ENCODE measurements at places on chromosomes 2 and 18. TPM values are rescaled to one million over a fixed set of nuclear protein-coding genes. Genes with fewer than 3 reads are reported as not detected.
A peak's percentile ranks its signal among the peaks of the same experiment; 100 is the strongest.

The ARHGEF33 gene
- not detected for total RNA-seq

The KDM3A gene
- 107 TPM for total RNA-seq

The CAD gene
- total RNA-seq = 125 TPM

The KLF11 gene
- total RNA-seq = 2.9 TPM

The GPBAR1 gene
- 0.45 TPM for total RNA-seq

The RASGRP3 gene
- 1.6 TPM for total RNA-seq

The MYL1 gene
- total RNA-seq = not detected

The MERTK gene
- 0.70 TPM for total RNA-seq

DNA sequence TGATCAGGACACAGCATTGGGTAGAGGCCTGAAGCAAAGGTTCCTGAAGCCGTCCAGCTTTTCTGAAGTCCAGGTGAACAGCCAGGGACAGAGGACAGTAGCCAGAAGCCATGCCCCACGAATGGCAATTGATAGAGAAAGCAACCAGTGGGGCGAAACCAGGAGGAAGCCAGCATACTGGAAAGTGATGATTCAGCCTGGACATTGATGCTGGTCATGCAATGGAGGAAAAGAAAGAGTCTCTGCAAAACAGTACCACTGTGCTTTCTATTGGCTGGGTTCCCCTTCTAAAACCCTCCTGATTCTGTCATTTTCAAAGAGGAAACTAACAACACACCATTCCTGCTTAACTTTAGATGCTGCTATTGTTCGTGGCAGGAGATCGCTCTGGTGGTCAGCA, 221.4 kb upstream of the EPAS1 start:
- H3K4me1 ChIP-seq = peaks cover 11% of the 10 kb centered on the region
- no peak for DNase-seq
- H3K27me3 ChIP-seq = no peaks in the 10 kb centered on the region
- no peak overlapping the region for H3K4me3 ChIP-seq
- H3K36me3 ChIP-seq = no peaks in the 10 kb centered on the region

GRCh38 chr18:55229682-55230081, 270.4 kb upstream of the CCDC68 start:
- no peak for DNase-seq
- H3K27ac ChIP-seq = no peak overlapping the region
- no peak overlapping the region for H3K4me3 ChIP-seq

DNA sequence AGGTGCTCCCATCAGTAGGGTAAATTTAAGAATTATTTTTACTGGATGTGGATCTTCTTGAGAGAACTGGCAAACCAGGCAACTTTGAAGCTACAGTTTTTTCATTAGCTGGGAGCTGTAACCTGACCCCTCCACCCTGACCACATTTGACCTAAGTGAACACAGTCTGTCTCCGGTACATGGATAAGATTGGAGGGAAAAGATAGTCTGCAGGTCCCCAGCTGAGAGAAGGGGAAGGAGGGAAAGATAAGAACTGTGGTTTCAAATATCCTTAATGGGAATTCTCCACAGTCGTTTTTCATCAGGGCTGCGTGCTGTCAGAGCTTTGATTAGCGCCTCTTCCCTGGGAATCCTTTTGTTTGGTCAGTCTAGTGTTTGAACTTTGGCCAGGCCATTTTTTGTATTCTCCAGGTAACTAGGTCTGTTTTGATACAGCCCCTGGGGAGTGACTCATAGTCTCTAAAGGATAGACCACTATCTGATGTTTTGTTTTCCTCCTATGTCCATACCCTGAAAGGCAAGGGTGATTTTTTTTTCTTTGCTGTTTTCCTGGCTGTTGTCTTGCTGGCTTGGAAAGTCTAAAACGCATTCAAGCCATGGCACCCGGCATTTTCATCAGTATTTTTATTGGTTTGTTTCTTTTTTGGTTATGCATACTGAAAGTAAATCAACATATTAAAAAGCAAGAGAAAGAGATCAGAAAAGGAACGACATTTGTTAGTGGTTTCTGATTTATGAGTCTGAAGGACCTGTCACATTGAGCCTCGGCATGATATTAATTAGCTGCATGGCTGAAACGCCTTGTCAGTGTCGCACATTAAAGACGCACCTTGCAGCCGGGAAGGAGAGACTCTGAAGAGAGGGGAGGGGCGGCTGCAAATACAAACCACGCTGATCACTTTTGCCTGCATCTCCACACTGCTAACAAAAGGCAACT, 183.4 kb upstream of the FN1 start:
- H3K27me3 ChIP-seq = peaks cover 21% of the 10 kb centered on the region
- peak; percentile 35 for DNase-seq
- H3K4me1 ChIP-seq = peaks cover 6% of the 10 kb centered on the region
- peak overlapping the region; percentile 25 for H3K4me3 ChIP-seq
- H3K36me3 ChIP-seq = no peaks in the 10 kb centered on the region
- no peak overlapping the region for H3K27ac ChIP-seq

DNA sequence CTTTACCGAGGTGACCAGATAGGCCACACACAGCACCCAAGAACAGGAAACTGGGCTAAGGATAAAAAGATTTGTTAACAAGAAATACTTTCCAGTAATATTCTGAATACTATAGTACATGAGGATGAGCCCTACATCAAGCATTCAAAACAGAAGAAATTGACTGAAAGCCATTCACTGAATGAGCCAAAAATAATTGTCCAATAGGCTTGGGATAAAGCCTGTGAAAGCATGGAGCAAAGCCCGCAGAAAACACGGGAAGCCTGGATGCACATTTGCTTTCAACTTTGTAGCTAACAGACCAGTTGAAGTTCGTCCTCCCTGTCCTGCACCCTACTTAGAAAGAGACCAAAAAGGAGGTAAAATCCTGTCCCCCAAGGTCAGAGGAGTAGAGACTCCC, 56.3 kb downstream of the DIPK1C start:
- no peak for DNase-seq
- H3K27me3 ChIP-seq = no peaks in the 10 kb centered on the region
- peaks cover 6% of the 10 kb centered on the region for H3K4me1 ChIP-seq
- H3K27ac ChIP-seq = no peak overlapping the region

DNA sequence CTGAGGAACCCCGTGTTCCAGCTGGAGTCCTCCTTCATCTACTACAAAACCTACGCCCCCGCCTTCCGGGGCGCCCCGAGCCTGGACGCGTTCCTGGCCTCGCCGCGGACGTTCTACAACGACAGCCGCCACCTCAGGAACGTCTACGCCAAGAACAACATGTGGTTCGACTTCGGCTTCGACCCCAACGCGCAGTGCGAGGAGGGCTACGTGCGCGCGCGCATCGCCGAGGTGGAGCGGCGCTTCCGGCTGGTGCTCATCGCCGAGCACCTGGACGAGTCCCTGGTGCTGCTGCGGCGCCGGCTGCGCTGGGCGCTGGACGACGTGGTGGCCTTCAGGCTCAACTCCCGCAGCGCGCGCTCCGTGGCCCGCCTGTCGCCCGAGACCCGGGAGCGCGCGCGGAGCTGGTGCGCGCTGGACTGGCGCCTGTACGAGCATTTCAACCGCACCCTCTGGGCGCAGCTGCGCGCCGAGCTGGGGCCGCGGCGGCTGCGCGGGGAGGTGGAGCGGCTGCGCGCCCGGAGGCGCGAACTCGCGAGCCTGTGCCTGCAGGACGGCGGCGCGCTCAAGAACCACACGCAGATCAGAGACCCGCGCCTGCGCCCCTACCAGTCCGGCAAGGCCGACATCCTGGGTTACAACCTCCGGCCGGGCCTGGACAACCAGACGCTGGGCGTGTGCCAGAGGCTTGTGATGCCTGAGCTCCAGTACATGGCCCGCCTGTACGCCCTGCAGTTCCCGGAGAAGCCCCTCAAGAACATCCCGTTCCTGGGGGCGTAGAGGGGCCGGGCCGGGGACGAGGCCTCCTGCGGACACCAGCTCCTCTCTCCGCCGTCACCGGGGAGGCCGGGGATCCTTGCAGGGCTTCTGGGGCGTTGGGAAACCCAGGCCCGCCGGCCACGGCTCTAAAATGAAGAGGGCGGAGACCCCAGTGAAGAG, 5.3 kb upstream of the NEU4 start:
- peaks cover 10% of the 10 kb centered on the region for H3K4me1 ChIP-seq
- peak; percentile 76 for DNase-seq
- H3K36me3 ChIP-seq = no peaks in the 10 kb centered on the region
- H3K27ac ChIP-seq = peak overlapping the region; percentile 77
- peaks cover 3% of the 10 kb centered on the region for H3K27me3 ChIP-seq

- DNase-seq = no peak
- H3K27me3 ChIP-seq = peaks cover 4% of the 10 kb centered on the region
- no peaks in the 10 kb centered on the region for H3K4me1 ChIP-seq
- no peak overlapping the region for H3K27ac ChIP-seq
Observed at GRCh38 chr2:53231908-53232307, 535.7 kb upstream of the CHAC2 start.

GRCh38 chr2:42569116-42569711, 782 bp downstream of the MTA3 start:
- DNase-seq = peak; percentile 20
- H3K27ac ChIP-seq = peak overlapping the region; percentile 93
- peak overlapping the region; percentile 85 for H3K4me3 ChIP-seq
- H3K27me3 ChIP-seq = no peaks in the 10 kb centered on the region
- peaks cover 29% of the 10 kb centered on the region for H3K4me1 ChIP-seq

GRCh38 chr18:50651334-50651733, 91.4 kb downstream of the MAPK4 start:
- H3K4me3 ChIP-seq = no peak overlapping the region
- H3K4me1 ChIP-seq = no peaks in the 10 kb centered on the region
- no peaks in the 10 kb centered on the region for H3K36me3 ChIP-seq
- no peak overlapping the region for H3K27ac ChIP-seq

DNA sequence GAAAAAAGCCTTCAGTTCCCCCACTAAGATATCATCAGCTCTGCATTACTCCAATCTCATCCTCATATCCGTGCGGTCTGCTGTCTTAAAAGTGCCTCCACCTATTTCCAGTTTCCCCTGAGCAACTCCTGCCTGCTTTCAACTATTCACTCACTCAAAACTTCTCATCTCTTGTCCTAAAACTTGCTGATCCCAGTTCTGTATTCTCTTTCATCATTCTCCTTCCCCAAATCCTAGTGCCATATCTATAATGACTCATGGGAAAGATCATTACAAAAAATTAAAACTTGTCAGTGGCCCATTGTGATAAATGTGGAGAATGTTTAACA, 20.0 kb downstream of the ACVR1 start:
- no peak for DNase-seq
- H3K4me1 ChIP-seq = peaks cover 29% of the 10 kb centered on the region
- H3K36me3 ChIP-seq = peaks cover 19% of the 10 kb centered on the region
- H3K27ac ChIP-seq = peak overlapping the region; percentile 51
- no peak overlapping the region for H3K4me3 ChIP-seq

GRCh38 chr2:175805442-175806124, 196.5 kb downstream of the LNPK start:
- no peaks in the 10 kb centered on the region for H3K4me1 ChIP-seq
- H3K36me3 ChIP-seq = no peaks in the 10 kb centered on the region
- DNase-seq = no peak
- no peak overlapping the region for H3K4me3 ChIP-seq
- no peak overlapping the region for H3K27ac ChIP-seq

DNA sequence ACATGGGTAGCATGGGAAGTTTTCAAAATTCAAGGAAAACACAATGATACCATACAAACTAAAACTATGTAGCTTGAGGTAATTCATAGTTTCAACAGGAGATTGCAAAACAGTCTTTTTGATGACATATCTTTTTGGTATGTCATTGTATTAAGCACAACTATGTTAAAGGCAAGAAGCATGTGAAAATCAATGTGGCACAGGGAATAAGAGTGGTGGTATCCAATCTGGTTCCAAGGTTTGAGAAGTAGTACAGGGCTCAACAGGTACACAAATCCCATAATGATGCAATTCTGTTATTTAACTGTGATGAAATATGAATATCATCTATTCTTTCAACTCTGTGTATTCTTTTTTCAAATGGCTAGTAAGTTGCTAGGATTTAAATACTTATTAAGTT, 16.4 kb upstream of the DLX2 start:
- peaks cover 5% of the 10 kb centered on the region for H3K27me3 ChIP-seq
- H3K4me1 ChIP-seq = no peaks in the 10 kb centered on the region
- no peak overlapping the region for H3K27ac ChIP-seq
- DNase-seq = no peak
- no peaks in the 10 kb centered on the region for H3K36me3 ChIP-seq

GRCh38 chr2:112256654-112257053, 1.8 kb upstream of the ZC3H8 start:
- H3K4me1 ChIP-seq = peaks cover 34% of the 10 kb centered on the region
- no peak for DNase-seq
- H3K27ac ChIP-seq = no peak overlapping the region
- H3K36me3 ChIP-seq = peaks cover 10% of the 10 kb centered on the region

DNA sequence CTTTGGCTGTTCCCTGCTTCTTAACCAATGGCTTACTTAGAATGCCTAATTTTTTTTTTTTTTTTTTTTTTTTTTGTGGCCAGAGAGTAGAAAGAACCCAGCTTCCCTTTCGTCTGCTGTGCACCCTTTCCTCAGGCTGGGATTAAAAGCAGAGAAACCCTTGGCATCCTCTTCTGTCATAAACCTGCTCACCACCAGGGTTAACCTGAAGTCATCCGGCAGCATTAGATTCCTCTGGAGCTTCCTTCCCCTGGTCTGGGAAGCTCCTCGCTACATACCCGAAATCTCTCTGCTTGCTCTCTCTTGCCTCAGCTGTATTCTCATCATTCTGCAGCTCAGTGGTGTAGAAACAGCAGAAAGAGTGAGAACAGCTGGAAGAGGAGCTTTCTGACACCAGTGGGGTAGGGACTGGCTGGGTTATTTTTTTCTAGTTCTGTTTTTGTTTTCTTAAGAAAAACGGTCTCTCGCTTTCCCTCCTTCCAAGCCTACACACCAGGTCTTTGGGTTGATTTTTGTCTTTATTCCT, 339.0 kb upstream of the MEIS1 start:
- H3K4me1 ChIP-seq = no peaks in the 10 kb centered on the region
- no peak for DNase-seq
- no peak overlapping the region for H3K4me3 ChIP-seq
- H3K27me3 ChIP-seq = no peaks in the 10 kb centered on the region
- no peak overlapping the region for H3K27ac ChIP-seq

DNA sequence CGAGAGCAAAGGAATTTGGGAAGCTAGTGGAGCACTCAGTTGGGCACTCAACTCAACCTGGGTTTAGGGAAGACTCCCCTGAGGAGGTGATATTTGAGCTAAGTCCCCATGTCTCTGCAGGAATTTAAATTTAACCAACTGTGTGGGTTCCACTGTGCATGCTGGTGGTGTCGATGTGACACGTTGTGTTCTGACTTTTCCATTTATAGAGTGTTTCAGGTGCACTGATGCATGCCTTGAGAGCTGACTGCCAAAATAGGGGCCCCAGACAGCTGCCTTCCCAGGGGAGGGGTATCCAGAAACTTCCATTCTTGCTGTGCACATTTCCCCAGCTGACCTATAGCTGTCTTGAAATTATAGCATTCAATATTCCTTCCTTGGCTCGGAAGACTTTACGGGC, 63.7 kb upstream of the BCL2L11 start:
- DNase-seq = no peak
- H3K36me3 ChIP-seq = peaks cover 18% of the 10 kb centered on the region
- H3K4me3 ChIP-seq = no peak overlapping the region
- H3K27me3 ChIP-seq = peaks cover 16% of the 10 kb centered on the region

- no peaks in the 10 kb centered on the region for H3K36me3 ChIP-seq
- H3K4me3 ChIP-seq = no peak overlapping the region
- no peaks in the 10 kb centered on the region for H3K27me3 ChIP-seq
- H3K27ac ChIP-seq = no peak overlapping the region
Observed at GRCh38 chr2:78431241-78431640, 594.3 kb upstream of the REG3G start.

Measured in activated CD8-positive, alpha-beta T cell treated with anti-CD3 and anti-CD28 coated beads for 36 hours (primary cell).